ENCODE measurements at places on chromosomes 16 and 17.
A peak's percentile ranks its signal among the peaks of the same experiment; 100 is the strongest.

DNA sequence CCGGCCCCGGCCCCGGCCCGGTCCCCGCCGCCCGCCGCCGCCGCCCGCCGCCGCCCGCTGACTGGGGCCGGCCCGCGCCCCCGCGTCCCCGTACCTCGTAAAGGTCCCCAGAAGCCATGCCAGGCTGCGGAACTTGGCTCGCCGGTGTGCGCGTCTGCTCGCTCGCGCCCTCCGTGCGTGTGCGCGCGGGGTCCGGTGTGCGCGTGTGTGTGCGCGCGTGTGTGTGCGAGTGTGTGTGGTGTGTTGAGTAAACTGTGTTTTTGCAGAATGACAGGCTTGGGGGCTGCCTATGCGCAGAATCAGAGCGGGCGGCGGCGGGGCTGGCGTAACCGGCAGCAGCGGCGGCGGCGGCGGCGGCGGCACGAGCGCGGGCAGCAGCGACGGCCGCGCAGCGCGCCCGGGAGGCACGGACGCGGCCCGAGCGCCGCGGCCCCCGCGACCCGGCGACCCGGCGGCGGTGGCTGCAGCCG, 307 bp downstream of the CDYL2 start:
- peak; percentile 31 for DNase-seq

DNA sequence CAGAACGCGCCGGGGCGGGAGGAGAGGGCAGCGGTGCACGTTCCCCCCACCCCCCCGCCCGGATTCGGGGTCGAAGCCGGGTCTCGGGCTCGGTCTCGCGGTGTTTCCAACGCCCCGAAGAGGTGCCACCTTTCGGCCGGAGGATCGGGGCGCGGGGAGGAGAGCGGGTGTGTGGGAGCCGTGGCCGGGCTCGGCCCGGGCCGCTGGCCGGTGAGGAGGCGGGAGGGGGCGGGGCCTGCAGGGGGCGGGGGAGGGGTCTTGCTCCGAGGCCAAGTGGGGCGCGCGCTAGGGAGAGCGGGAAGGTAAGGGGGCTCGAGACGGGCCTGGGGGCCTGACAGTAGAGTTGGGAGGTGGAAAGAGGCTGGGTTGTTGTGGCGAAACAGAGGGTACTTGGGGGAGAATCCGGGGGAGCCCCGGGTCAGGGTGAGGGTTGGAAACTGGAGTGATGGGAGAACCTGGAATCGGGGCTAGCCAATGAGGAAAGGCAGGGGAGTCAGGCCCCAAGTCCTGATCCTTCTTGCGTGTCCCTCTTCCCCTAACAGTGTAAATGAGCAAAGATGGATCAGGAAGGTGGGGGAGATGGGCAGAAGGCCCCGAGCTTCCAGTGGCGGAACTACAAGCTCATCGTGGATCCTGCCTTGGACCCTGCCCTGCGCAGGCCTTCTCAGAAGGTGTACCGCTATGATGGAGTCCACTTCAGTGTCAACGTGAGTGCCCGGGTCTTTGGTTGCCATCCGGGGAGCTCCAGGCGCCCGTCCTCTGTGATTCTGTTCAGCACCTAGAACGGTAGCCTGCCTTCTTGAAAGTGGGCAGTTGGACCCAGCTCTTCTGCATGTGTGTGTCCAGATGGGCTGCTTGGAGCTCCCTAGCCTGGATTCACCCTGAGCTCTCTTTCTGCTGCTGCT, 873 bp downstream of the SETD1A start:
- peak; percentile 42 for DNase-seq

DNA sequence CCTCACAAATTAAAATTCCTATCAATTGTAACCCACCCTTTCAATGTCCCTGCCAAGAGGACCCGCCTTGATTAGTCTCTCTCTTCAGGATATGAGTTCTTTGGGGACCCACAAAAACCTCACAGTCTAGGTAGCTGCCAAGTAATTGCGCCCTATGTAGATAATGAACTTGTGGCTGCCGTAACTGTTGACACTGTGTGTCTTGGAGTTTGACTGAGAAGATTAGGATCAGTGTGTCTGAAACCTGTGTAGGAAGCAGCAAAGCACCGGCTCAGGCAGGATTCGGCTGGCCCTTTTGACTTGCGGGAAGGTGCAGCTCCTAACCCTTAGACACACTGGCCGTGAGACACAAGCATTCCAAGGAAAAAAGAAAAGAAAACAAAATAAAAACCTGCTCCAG, 17.8 kb upstream of the SLC6A4 start:
- DNase-seq, result no peak

DNA sequence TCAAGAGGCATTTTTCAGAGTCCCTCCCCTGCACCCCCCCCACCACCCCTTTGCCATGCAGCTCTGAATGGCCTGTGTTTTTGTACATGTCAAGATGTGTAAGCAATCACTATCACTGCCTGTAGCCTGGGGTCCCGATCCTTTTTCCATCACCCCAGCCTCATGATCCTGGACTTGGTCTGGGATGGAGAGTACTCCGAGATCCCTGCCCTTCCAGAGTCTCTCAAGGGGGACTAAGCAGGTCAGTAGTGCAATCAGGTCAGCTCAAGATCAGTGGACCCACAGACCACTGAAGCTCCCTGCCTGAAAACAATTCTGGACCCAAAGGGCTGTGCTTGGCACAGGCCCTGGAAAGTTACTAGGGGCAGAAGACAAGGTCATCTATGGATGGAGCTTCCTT, 7.5 kb upstream of the GJD3 start:
- DNase-seq, result no peak

DNA sequence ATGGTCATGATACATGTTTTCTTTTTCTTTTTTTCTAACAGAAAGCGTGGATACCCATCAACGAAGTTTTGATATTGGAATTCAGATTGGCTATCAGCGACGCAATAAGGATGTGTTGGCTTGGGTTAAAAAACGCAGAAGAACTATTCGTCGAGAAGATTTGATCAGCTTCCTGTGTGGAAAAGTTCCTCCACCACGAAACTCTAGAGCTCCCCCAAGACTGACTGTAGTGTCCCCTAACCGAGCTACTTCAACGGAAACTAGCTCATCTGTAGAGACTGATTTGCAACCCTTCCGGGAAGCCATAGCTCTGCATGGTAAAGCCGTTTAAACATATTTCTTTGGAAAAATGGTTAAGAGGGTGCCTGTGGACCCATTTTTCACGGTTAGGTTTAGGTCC, 11.5 kb downstream of the HAPSTR1 start:
- DNase-seq, result no peak

- peak; percentile 78 for DNase-seq
These were observed 13.6 kb upstream of the TERF2 start for GRCh38 chr16:69399361-69399760.

GRCh38 chr17:16407911-16408588, 7.3 kb upstream of the TRPV2 start:
- DNase-seq, result peak; percentile 51

- no peak for DNase-seq
These were observed 59.6 kb downstream of the GSG1L start for GRCh38 chr16:28003923-28004322.

- peak; percentile 20 for DNase-seq
These were observed 9.9 kb downstream of the COL1A1 start for GRCh38 chr17:50191359-50192143.

GRCh38 chr17:11578998-11579397, 19.3 kb upstream of the DNAH9 start:
- no peak for DNase-seq

DNA sequence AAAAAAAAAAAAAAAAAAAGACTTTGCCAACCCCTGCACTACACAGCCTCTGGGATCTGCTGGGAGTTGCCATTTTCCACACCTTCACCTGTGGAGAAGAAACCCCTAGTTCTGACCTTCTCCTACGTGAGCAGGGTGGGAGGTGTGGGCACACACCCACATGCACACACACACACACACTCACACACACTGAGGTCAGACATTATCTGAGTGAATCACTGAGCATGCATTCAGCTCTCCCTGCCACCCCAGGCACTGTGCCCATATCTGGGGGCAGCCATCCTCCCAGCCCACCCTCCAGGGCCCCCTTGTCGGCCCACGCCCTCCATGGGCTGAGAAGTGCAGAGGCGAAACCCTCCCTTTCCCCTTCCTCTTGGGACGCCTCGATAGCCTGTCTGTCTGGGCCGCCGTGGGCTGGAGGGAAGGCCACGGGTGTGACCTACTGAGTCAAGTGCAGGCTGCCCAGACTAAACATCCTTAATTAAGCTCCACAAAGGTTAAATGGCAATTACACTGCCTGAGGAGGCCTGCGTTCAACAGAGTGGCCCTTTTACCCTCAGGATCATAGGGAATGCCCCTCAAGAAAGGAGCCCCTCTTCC, 143.8 kb downstream of the C16orf95 start:
- DNase-seq, result no peak

- no peak for DNase-seq
These were observed 301.2 kb downstream of the SEC14L1 start for GRCh38 chr17:77441940-77442339.

- DNase-seq, result peak; percentile 89
These were observed 26.9 kb upstream of the ZNF750 start for GRCh38 chr17:82866590-82867191.

GRCh38 chr16:78620291-78620690, 520.8 kb downstream of the WWOX start:
- no peak for DNase-seq

- no peak for DNase-seq
These were observed 20.9 kb upstream of the ABCC1 start for GRCh38 chr16:15928261-15929104.

- DNase-seq, result peak; percentile 75
These were observed 523 bp downstream of the NAGLU start for GRCh38 chr17:42536372-42537155.

GRCh38 chr17:44223541-44224071, 4.1 kb upstream of the UBTF start:
- peak; percentile 95 for DNase-seq

- DNase-seq, result no peak
These were observed 48.0 kb downstream of the SRL start for GRCh38 chr16:4193920-4194319.

DNA sequence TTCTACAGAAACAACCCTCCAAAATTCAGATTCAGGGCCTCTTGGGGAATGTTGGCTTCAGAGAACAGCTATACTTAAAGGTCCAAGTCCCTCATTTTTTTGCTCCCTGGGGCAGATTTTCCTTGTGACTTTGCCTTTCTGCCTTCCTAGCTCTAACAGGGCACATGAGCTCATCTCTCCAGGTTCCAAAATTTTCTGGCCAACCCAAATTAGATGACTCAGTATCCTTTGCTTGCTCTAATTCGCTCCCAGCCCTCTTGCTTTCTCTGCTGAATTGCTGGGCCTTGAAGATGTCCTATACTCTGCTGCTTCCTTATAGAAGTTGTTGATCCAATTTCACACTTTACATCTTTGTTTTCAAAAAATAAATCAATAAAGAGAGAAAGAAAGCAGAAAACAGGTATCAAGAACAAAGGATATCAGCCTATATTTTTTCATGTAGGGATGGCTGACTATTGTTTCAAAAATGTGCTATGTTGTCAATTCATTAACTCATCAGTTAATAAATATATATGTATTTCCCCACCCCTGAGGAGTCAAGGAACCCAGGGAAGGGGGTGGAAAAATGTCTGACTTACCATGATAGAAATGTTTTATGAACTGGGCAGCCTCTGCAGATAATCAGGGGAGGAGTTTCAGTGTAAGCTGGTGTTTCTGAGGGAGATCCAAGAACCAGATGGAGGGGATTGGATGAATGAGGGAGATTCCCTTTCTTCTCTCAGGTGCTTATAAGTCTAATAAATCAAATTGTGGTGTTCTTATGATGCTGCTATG, 1.0 kb upstream of the KRTAP4-2 start:
- peak; percentile 70 for DNase-seq

- DNase-seq, result no peak
These were observed 555.8 kb downstream of the RBFOX1 start for GRCh38 chr16:7888411-7888810.

DNA sequence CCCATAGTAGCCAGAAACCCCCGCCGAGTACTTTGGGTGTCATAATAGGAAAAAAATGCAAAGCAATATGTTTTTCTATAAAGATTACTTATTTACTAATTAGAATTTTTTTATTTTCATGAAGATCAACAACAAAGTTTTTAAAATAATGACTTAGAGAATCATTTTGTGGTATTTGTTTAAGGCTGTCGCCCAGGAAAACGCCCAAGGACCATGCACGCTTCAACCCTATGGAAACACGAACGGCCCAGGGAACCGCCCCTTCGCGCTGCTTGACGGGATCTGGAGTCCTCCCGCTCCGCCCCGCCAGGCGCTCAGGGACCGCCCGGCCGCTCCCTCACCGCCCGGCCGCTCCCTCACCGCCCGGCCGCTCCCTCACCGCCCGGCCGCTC, 408 bp upstream of the KPNA2 start:
- no peak for DNase-seq

DNA sequence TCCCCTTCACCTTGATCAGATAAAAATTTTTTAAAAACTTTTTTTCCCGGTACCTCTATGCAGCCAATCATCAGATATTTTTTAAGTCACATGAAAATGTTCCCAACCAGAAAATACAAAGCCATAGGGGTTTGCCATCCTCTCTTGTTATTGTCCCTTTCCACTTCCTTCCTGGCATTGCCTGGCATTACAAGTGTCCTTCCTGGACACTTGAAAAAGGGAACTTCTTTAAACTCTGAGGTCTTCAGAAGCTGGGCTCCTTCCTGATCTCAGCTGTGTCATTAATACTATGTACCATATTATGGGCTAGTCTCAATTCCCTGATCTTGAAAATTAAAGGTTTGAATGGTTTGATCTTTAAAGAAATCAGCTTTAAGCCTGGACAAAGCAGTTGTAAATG, 64.9 kb downstream of the TEX14 start:
- no peak for DNase-seq

DNA sequence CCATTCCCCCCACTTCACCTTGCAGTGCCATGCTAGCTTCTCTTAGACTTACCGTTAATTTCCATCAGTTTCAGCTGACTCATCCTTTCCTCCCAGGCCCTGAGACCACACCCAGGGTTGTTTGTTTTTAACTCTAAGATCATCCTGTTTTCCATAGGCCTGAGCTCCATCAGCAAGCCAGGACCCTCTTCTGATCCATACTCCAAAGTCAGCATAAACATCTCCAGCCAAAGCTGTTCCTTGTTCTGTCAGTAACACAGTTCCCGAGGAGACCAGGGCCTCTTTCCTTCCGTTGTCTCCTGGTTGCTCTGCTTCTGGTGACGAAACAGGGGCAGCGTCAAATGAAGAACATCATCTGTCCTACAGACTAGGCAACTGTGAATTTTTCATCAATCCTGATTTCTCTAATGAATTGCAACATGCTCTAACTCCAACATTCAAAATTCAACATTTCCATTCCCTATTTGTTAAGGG, 83.8 kb upstream of the HNF1B start:
- peak; percentile 18 for DNase-seq

DNA sequence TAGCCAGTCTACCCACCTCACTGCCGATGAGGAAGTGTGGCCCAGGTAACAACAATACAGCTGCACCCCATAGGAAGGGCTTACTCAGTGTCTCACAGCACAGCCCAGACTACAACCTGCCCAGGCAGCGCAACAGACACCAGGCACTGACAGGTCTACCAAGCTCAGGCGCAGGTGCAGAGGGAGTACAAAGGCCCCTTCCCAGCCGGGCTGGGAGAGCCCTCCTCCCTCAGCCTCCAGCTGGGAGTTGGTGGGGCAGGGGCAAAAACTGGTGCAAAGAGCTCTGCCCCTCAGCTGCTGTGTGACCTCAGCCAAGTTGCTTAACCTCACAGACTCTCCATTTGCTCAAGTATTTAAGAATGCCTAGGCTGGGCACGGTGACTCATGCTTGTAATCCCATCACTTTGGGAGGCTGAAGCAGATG, 112.6 kb upstream of the LHX1 start:
- peak; percentile 25 for DNase-seq

- peak; percentile 93 for DNase-seq
These were observed 36.6 kb downstream of the ARHGAP23 start for GRCh38 chr17:38464723-38465390.

GRCh38 chr17:46925185-46925868, 2.4 kb downstream of the GOSR2 start:
- no peak for DNase-seq

All from fibroblast of mammary gland (primary cell).